ENCODE measurements at places on chromosomes 5 and 9. TPM values are rescaled to one million over a fixed set of nuclear protein-coding genes. Genes with fewer than 3 reads are reported as not detected.

GRCh38 chr5:142613271-142613671, 72.6 kb downstream of the FGF1 start:
- no peak for DNase-seq

- DNase-seq: peak; percentile 54
Observed at GRCh38 chr9:5841771-5842573, 9.1 kb upstream of the ERMP1 start.

DNA sequence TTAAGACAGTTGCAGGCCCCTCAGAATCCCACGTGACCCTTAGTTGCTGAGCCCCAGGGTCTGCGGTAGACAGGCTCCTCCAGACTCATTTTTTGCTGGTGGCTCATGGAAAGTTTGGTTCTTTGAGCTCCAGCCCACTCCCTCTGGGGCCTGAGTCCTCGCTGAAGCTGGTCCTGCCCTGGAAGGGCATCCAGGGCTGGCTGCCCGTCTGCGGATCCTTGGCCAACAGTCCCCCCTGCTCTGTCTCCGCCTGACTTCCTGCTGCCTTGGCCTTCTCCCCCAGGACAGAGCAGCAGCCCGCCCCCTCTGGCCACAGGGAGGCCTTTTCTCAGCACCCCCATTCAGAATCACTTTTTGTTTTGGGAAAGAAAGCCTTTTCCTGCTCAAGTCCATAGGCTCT, 24.4 kb downstream of the SLC6A7 start:
- no peak for DNase-seq

DNA sequence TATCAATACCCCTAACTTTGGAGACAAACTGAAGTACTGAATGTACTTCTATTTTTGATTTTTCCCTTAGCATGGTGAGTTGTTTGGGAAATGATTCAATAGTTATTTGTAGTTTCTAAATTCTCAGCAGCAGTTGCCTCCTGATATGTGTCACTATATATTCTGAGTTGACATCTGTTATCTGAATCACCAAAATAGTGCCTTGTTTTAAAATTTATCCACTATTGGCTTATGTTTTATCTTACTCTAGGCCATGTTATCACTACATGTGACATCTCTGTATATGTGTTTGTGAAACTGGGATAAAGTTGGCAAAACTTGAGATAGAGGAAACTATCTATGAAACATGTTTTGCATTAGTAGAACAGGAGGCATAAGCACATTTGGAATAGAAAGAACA, 317.6 kb downstream of the TLE4 start:
- DNase-seq: no peak

- no peak for DNase-seq
Observed at GRCh38 chr9:78468974-78469576, 172.2 kb downstream of the PSAT1 start.

GRCh38 chr9:90868555-90868954, 66.9 kb downstream of the SYK start:
- no peak for DNase-seq

DNA sequence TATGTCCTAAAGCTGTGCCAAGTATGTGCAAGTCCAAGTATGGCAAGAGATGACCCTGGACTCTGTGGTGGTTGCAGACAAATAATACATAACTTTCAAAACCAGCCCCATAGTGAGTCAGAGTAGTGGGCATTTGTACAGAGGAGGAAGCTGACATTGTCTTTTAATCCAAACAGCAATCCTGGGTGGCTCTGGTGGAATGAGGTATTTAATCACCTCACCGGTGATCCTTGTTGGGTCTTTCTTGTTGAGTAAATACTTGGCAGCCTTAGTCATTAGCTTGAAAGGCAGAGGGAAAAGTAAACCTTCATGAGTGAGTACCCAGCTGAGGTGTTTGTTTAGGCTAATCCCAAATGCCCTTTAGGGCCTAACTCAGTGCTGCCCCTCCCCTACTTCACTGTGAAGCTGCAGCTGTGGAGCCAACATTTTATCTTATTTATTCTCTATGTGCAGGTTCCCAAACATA, 148.7 kb upstream of the SLC12A2 start:
- DNase-seq: no peak

GRCh38 chr9:114664181-114664580, 6.6 kb upstream of the TEX53 start:
- DNase-seq: no peak

DNA sequence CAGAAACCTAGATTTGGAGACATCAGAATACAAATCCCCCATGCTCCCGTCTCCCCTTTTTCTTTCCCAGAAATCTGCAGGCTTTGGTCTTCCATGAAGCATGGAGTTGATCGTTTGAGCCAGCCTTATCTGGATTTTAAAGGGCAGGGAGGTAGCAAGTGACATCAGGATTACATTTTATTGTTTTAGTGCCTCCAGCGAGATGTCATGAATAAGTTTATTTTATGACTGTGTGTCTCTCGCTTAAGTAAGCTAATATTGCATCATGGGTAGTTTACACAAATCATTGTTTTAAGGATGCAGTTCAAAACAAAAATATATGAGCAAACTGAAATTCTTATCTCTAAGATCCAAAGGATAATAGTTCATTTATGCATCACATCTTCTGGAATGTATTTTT, 50.7 kb upstream of the TNFSF8 start:
- DNase-seq: no peak

GRCh38 chr5:36161361-36161760, 9.4 kb downstream of the SKP2 start:
- no peak for DNase-seq

GRCh38 chr5:131795879-131796792, 681 bp downstream of the FNIP1 start:
- peak; percentile 42 for DNase-seq

GRCh38 chr5:172985596-172985995, 2.0 kb downstream of the ATP6V0E1 start:
- DNase-seq: no peak

GRCh38 chr9:126474206-126474765, 139.4 kb upstream of the LMX1B start:
- DNase-seq: no peak

DNA sequence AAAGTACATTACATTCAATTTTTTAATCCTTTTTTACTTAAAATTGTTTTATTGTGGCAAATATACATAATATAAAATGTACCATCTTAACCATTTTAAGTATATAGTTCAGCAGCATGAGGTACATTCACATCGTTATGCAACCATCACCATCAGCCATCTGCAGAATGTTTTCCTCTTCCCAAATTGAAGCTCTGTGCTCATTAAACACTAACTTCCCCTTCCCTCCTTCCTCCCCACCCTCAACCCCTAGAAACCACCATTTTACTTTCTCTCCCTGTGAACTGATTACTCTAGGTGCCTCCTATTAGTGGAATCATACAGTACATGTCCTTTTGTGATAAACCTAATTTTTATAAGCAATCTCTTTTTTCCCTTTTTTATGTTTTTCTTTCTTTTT, 15.6 kb downstream of the TEX53 start:
- DNase-seq: no peak

GRCh38 chr9:2134391-2134790, 119.2 kb downstream of the SMARCA2 start:
- no peak for DNase-seq

- DNase-seq: no peak
Observed at GRCh38 chr9:109953813-109954497, 174.0 kb downstream of the PALM2AKAP2 start.

- no peak for DNase-seq
Observed at GRCh38 chr9:116605904-116606341, 81.2 kb upstream of the TRIM32 start.

- no peak for DNase-seq
Observed at GRCh38 chr9:135330307-135330631, 149.3 kb upstream of the PPP1R26 start.

DNA sequence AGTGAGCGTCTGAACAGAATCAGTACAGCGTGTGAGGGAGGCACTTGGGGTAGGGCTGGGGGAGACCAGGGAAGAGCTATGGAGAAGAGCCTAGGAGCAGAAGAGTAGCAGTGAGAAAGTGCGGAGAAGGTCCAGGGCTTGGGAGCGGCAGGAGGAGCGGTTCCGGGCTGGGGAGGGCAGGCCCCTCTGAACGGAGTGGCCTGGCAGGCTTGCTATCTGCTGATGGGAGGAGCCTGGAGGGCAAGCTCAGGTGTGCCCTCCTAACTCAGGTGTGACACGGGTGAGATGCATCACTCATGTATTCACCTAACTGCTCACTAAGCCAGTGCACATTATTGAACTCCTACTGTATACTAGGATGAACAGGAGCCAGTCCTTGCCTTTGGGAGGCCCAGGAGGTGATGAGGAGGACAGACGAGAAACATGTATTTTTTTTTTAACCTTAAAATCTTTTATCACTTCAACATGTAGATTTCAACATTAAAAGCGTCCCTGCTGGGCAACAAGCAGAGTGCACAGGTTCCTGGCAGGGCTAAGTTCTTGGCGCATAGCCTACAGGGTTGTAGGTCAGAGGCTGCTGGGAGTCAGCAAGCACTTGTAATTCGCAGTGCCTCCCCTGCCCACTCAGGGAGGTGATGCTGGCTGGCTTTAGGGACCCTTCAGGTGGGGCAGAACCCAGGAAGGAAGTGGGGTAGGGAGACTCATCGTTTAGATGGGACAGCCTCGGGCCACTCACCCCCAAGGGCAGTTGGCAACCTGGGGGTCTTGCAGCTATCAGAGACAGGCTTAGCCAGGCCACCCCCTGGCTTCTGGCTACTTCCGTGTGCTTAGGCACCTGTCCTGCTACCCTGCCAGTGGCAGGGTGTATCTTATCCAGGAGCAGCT, 55.5 kb downstream of the TMOD1 start:
- DNase-seq: no peak

DNA sequence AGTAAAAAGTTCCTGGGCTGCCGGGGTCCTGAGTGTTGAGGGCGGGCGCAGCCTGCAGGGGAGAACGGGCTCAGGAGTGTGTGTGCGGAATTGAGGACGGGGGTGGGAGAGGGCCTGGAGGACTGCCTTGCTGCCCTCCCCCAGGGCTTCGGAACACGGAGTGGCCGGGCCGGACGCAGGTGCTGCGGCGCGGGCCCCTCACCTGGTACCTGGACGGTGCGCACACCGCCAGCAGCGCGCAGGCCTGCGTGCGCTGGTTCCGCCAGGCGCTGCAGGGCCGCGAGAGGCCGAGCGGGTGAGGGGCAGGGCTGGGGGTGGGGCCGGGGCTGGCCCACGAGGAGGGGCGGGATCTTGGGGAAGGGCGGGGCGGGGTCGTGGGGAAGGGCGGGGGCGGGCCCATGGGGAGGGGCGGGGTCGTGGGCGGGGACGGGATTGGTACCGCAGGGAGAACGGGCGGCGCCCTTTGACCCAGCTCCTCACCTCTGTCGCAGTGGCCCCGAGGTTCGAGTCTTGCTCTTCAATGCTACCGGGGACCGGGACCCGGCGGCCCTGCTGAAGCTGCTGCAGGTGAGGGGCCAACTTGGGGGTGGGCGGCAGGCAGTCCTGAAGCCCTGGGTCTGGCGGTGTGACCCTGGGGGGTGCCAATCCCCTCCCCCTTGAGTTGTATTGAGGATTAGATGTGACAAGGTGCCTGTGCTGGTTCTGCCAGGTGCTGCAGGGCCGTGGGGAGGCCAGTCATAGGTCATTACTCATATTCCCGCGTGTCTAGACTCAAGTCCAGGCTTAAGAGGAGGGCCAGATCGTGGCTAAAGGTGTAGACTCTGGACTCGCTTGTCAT, 7.1 kb downstream of the FPGS start:
- DNase-seq: no peak

DNA sequence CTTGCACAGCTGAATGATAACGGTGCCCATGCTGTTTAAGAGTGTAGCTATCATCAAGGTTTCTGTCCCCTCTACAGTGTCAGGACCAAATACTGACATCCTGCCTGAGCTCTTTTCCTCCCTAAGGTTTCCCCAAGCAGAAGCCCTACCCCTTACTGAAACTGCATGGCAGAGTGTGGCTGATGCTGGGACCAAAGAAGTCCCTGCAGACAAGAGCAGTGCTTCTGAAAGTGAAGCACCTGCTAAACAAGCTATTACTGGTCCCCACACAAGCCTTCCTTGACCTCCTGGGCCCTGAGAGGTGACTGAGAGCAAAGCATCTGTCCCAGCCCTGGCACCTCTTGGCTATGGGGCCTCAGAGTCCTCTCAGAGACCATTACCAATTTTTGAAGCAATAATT, 56.1 kb downstream of the CFAP90 start:
- no peak for DNase-seq

GRCh38 chr9:108254236-108254635, 601.5 kb downstream of the ACTL7B start:
- DNase-seq: no peak

DNA sequence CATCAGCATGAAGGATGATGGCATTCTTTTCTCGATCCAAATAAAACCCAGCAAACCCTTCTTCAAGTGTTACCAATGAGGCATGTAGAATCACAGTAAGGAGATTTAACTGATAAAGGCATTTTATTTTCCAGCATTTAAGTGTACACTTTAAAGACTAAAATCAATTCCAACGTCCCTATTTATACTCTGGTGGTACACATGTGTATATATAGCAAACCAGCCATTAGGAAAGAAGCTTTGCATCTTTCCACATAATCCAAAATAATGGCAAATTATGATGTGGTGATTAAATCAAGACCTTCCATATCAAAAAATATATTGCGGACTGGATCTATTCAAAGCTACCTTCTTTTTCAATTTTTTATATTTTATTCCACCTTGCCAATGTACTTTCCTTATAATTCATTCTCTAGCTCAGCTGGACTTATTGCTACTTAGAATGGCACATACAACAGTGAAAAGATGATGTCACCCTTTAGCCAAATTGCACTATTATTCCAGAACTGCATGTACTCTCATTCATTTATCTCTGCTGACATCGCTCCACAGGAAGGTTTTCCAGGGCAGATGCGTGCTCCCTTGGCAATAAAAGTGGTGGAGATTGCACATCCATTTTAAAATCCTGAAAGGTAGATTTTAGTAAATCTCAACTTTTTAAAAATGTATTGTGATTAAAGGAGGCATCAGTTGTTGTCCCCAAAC, 63.3 kb upstream of the SLC30A5 start:
- DNase-seq: no peak

DNA sequence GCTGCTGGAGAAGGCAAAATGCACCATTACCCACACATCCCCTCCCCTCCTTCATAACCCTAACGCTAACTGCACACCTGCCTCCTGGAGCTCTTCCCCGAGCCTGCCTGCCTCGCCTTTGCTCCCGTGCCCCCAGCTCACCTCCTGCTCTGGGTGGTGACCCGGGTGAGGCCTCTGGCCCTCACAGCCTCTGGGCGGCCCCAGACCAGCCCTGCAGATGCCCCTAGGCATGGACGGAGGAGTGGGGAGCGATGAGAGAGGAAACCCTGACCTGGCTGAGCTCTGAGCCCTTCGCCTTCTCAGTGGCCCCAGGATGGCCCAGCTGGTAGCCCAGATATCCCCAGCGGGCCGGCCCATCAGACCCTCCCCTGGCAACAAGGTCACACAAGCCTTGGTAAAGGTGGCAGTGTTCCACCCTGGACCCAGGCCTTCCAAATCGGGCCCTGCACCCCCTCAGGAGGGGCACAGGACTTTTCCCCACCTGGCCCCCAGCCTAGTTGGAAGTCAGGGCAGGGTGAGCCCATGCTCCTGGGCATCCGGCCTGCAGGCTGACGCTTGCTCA, 14.5 kb upstream of the CAMSAP1 start:
- DNase-seq: no peak

GRCh38 chr5:110718311-110718710, 8.2 kb downstream of the TMEM232 start:
- no peak for DNase-seq

GRCh38 chr5:115838885-115839518, 2.4 kb downstream of the ATG12 start:
- no peak for DNase-seq

Gene GARIN3
- total RNA-seq: 0.47 TPM

Gene ARSI
- not detected for total RNA-seq

Gene NR5A1
- total RNA-seq: not detected

Gene CDH9
- not detected for total RNA-seq

Gene RBM27
- total RNA-seq: 29.8 TPM

Gene CDX1
- not detected for total RNA-seq

Gene CAMLG
- total RNA-seq: 28.2 TPM

Gene PCDHGA7
- not detected for total RNA-seq

Gene PRKAA1
- total RNA-seq: 55.6 TPM

Data from activated naive CD8-positive, alpha-beta T cell treated with anti-CD3 and anti-CD28 coated beads for 36 hours (primary cell).